ENCODE measurements at places on chromosomes 11 and 22.

GRCh38 chr22:31569126-31569525 lies 72.8 kb downstream of the SFI1 start:
- no peak for DNase-seq

GRCh38 chr11:35919244-35919643 lies 24.6 kb upstream of the LDLRAD3 start:
- no peak for DNase-seq

GRCh38 chr11:63858628-63859550 lies 20.0 kb downstream of the MARK2 start:
- no peak for DNase-seq

DNA sequence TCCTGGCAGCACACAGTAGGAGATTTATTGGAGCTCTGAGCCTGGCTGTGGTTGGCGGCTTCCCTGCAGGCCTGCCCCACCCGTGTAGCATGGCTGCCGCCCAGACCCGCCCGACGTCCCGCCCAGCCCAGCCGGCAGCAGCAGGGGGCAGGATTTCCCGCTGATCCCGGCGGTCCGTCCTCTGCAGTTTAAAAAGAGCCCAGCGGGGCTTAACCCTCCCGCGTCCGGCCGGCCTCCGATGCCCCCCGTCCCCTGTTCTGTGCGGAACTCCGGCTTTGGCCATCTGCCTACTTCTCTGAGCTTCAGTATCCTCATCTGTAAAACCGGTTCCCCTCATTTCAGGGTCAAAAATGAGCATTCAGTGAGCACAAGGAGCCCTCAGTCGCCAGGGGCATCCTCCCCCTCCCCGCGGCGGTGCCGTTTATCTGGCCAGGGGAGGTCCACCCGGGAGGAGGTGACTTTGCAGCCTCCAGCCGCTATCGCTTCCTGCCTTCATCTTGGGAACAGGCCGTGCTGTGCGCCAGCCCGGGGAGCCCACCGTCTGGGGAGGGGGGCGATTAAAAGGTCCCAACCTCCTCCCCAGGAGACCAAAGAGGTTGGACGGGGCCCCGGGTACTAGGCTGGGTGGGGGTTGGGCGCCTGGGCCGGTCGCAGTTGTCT lies at the start of gene GAS2L1:
Gene GAS2L1, plus strand, starts transcription at position 476 of the 660 bp plus-strand sequence. CDS start 1,456 bp downstream, outside the sequence.
- no peak for DNase-seq

DNA sequence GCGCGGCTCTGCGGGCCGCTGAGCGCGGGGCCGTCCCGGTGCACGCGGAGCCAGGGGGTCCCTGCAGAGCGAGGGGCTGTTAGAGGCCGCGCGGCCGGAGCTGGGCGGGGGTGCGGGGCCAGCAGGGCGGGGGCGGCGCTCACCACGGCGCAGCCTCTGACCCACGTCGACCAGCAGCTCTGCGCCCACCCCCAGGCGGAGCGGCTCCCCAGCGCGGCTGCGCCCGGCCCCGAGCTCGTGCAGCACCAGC lies 385 bp upstream of the SCO2 start:
- no peak for DNase-seq

GRCh38 chr22:30828187-30829155 lies 133.8 kb downstream of the OSBP2 start:
- no peak for DNase-seq

DNA sequence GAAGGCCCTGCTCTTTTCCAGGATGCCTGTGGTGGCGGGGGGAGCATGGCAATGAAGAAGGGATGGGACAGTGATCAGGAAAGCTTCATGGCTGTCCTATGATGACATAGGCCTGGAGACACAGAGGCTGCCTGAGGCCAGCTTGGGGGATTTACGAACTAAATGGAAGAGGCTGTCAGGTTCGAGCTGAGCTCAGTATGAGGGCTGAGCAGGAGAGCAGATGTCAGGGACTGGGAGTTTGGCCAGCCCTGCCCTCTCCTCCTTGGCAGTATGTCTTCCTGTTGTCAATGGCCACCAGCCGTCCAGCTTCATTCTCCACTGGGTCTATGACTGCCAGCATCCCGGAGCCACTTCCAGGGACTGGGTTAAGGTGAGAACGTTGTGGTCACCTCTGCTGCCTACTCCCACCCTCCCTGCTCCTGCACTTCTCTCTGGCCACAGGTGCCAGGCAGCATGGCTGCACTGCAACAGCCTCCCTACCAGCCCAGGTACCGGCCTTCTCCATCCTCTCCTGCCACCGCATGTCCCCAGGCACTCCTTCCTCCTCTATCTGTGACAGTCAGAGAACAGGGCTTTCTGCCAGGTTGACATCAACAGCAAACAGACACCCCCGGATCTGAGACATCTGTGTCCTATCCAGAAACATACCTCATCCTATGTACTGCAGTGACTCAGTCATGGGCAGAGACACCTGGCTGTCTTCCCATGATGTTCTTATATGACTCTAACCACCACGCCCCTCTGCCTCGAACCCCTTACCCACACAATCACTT lies 75.1 kb downstream of the KIRREL3 start:
- DNase-seq, result no peak

DNA sequence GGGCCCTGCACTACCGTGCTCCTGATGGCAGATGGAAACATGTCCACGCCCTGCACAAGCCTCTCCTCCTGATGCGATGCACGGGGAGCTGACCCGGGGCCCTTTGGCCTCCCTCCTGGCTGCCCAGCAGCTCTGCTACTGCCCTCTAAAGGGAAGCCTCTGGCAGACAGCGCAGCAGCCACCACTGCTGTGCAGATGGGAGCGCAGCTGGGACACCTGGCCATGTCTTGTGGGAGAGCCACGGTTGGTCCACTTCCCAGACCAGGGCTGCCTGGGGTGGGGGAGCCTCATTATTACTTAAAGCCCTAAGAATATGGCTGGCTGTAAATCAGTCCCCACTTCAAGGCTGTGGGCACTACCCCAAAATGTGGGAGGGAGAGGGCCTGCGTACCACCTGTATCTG lies 38.3 kb downstream of the TBX1 start:
- DNase-seq, result no peak

DNA sequence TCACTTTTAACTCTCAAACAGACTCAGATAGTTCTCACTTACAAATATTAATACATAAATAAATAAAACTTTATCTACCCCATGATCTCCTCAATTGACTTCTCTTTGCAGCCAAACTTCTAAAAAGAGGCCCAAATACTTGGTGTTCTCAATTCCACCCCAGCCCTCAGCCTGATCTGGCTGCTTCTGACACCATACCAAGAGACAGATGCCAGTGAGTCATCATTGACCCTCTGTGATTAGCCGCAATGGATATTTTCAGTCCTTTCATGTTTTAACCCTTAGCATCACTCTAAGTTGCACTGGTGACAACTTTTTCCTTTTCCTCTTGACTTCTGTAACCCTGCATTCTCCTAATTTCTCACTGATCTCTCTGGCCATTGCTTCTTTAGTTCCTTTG lies 184.1 kb upstream of the ARHGAP20 start:
- no peak for DNase-seq

DNA sequence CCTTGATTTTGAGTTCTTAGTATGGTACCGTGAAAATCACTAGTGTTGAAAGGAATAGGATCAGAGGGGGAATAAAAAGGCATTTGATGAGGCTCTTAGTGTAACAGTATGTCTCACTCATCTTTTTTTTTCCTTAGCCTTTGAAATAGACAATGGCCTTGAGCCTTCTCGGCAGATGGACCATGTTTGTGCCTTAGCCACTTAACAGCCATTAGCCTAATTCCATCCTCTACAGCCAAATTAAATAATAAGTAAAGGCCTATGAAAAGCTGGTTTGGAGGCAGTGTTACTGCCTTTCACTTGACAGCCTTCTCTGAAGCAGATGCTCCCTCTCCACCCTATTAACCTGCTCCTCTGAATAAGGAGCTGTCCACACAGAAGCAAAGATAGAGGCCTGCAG lies 580.7 kb downstream of the NTM start:
- no peak for DNase-seq

- DNase-seq, result no peak
Observed at GRCh38 chr11:2687782-2688191, 12.0 kb downstream of the KCNQ1OT1 start.

DNA sequence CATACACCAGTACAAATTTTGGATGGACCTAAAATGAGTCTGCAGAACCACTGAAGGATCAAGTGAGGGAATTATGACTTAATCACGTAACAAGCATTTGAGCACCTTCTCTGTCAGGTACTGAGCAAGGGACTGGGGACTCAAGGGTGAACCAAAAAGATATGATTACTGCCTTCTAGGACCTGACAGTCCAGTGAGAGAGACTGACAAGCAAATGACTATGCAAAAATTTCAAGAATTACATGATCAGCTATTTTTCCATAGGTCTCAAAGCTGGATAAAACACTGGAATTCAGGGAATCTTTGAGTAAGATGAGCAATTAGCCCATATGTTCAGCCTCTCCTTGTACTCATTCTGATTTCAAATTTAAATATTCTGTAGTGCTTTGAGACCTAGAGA lies 5.2 kb upstream of the STT3A start:
- no peak for DNase-seq

DNA sequence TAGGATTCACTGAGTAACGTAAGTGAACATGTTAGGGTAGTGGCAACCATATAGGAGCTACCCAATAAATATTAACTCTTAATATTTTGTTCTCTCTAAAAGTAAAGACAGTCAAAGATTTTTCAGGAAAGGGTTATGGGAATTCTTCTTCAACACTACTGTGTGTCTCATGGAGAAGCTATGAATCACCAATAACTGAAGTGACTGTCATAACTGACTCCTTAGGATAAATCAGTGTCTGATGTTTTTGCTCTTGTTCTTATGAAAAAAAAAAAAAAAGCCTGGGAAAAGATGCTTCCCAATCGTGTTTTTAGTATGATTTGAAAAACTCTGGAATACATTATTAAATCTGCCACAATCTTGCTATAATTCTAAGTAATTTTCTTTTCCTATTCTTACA lies 111.2 kb upstream of the CEP126 start:
- no peak for DNase-seq

DNA sequence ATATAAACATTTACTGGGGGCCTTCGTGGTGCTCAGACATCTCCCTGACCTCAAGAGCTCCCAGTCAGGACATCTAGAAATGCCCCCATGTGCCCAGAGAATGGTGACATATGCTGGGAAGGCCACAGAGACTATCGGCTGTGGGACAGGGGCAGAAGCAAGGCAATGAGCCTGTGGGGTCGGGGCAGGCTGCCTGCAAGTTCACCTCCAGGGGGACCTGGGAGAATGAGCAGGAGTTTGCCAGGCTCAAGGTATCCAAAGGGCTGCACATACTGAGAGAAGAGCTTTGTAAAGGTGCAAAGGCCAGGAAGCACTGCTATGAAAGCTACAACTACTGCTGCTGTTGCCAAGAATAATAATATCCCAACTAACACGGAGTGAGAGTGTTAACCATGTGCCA lies 233.9 kb downstream of the TENM4 start:
- DNase-seq, result no peak

- no peak for DNase-seq
Observed at GRCh38 chr11:36162883-36163434, 126.3 kb downstream of the COMMD9 start.

- DNase-seq, result no peak
Observed at GRCh38 chr22:49608228-49608627, 219.4 kb downstream of the BRD1 start.

- DNase-seq, result no peak
Observed at GRCh38 chr22:42060489-42060888, 10.1 kb downstream of the NAGA start.

GRCh38 chr11:9250139-9250582 lies 15.0 kb downstream of the DENND5A start:
- DNase-seq, result no peak

DNA sequence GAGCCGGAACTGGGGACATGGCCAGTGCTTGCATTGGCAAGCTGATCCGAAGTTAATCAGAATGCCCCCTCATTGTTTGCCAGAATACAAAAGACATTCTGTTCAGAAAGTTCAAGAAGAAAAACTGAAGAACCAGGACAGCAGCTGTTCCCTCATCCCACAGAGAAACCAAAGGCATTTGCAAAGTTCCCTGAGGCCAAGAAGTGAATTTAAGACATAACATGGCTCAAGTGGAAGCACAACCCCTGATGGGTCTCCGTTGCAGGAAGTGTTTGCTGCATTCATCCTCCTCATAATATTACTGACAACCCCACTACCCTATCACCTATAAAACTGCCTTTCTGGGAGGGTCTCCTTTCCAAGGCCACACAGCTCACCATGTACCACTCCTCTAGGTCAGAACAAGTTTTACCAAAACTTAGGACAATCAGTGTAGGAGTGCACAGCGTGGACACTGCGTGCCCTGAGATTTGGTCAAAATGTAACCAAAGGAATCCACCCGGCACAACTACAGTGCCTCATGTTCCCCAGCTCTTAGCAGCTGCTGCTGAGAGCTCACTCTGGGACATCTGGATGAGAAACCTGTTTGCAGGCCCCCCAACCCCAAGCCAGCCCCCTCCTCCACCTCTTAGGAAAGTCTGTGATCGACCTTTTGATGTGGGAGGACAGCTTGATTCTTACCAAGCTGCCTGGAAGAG lies 101.6 kb upstream of the AKIP1 start:
- DNase-seq, result no peak

GRCh38 chr11:33996498-33997454 lies 54.8 kb upstream of the CAPRIN1 start:
- no peak for DNase-seq

GRCh38 chr11:112355726-112356125 lies 95.1 kb upstream of the PLET1 start:
- DNase-seq, result no peak

DNA sequence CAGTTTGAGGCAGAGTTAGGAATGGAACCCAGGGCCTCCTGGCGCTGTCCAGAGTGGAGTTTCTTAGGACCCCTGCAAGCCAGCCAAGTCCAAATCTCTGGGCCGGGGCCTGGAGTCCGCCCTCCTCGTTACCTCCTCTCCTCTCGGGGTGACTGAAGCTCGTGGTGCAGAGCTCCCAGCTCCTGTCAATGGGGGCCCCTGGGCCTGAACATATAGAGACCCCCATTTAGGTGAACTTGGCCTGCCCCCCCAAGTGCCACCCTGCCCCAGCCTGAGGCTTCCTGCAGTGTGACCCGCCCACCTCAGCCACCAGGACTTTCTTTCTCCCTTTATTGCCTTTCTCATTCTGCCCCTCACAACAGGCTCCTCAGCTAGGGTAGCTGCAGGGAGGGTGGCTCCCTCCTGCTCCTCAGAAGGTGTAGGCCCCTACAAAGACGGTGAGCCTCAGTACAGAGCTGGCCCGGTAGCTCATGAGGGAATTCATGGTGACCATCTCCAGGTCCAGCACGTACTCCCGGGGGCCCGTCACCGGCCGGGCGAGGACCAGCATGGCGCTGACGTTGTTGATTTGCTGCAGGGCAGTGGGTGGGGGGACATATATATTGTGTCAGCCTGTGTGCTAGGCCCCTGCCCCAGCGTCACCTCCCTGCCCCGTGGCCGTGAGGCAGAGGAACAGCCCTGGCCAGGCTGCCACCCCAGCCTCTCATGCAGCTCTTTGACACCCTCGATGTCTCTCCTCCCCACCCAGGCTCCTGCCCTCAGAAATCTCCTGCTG lies 5.9 kb downstream of the EFEMP2 start:
- DNase-seq, result no peak

- DNase-seq, result no peak
Observed at GRCh38 chr11:62921573-62922188, 518 bp upstream of the CHRM1 start.

GRCh38 chr11:126339863-126340434 lies 15.5 kb upstream of the ST3GAL4 start:
- DNase-seq, result no peak

All from cortex of kidney (tissue), 1 donor.